ENCODE measurements at places on chromosomes 16 and 17. TPM values are rescaled to one million over a fixed set of nuclear protein-coding genes. Genes with fewer than 3 reads are reported as not detected.

KRTAP2-2 gene
- 25.3 TPM for total RNA-seq

CACNG1 gene
- total RNA-seq: not detected

CLDN9 gene
- total RNA-seq: not detected

FBXL19 gene
- total RNA-seq: 24.1 TPM

ARHGDIA gene
- 185 TPM for total RNA-seq

TMC6 gene
- total RNA-seq: 30.3 TPM

Measured in suprapubic skin (tissue), 4 donors.